GM10248 (cell line): ENCODE measurements at places on chromosomes 4 and X.

DNA sequence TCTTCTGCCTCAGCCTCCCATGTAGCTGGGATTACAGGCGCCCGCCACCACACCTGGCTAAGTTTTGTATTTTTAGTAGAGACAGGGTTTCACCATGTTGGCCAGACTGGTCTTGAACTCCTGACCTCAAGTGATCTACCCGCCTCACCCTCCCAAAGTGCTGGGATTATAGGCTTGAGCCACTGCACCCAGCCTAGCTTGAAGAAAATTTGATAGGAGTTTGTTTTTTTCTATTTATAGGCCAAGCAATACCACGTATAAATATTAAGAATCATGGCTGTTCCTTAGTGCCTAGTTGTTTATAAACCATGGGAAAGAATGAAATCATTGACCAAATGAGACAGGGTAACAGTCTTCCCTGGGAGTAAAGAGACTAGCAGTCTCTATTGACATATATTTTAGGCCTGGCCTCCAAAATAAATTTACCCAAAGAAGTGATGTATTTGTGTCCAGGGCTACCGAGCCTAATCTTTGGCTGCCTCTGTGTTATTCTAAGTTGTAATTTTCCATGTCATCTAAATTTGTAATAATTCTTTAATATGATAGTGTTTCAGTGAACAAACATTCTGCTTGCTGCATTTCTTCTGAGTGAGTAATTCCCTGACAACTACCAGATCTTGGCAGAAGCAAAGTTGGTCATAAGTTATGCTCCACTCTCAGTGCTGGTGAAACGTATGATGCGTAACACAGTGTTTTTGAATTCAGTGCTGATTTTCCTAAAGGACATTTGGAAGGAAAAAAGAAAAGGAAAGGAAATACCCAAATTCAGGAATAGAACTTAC, 10.3 kb downstream of the PKD2 start:
- DNase-seq = no peak

DNA sequence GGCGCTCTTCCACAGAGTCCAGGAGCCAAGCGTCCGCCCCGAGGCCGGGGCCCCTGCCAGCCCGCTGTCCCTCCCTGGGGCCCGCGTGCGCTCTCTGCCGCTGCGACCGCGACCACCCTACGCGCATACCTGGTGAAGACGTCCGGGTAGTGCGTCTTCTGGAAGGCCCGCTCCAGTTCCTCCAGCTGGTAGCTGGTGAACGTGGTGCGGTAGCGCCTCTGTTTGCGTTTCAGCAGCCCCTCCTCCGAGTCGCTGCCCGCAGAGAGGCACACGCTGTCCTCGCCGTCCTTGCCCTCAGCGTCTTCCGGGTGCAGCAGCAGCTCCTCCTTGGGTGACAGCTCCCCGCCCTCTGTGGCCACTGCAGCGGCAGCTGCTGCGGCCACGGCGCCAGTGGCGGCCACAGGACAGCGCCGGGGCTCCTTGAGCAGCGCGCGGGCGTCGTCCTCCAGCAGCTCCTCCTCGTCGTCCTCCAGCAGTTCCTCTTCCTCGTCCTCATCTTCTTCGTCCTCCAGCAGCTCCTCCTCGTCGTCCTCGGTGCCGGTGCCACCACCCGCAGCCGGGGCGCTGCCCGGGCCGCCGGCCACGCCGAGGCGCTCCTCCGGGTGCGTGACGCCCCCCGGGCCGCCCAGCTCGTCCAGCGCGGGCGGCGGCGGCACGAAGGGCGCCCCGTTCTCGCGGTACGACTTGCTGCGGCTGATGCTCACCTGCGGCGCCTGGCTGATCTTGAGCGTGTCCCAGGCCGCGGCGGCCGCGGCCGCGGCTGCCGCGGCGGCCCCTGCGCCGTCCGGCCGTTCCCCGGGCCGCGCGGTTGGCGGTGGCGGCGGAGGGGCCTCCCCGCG, 2.8 kb downstream of the ARX start:
- no peak for DNase-seq

GRCh38 chrX:44003975-44004374, 30.8 kb upstream of the NDP start:
- DNase-seq = no peak

GRCh38 chr4:14303856-14304255, 676.3 kb upstream of the BOD1L1 start:
- DNase-seq = no peak

DNA sequence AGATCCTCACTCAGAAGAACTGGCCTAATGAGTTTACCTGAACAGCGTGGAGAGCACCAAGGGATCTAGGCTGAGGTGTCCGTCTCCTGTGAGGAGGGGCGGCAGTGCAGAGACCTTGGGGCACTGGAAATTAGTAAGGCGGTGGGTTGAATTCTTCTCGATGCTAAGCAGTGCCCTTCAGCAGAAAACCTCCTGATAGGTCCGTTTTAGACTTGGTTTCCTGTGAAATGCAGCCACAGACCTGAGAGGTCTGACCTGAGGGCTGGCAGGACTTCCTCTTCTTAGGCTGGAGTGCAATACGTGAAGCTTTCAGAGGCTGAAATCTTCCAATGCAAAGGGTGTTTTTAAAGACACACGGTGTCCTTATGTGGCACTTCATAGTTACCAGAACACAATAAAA, at the start of gene CLNK:
TSS of gene CLNK (minus strand) at position 138 of the 400 bp plus-strand sequence. CDS start 16,899 bp downstream, outside the sequence.
- DNase-seq = peak; percentile 51

GRCh38 chr4:20378181-20378580, 126.5 kb downstream of the SLIT2 start:
- no peak for DNase-seq

DNA sequence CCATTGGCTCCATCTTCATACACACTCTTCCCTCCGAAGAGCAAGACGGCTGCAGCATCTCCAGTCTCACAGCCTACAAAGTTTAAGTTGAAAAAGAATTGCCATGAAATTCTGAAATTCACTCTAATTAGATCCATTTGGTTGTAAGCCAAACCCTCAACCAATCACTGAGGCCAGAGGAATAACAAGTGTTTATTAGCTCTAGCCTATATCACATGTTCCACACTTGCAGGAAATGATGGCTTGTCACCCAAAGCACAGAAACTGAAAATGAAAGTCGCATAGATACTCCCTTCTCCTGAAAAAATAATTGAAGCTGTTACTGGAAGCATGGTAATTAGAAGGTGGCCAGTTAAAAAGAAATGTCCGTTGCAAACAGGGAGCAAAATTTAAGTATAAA, 1071.8 kb downstream of the CCSER1 start:
- DNase-seq = no peak

- DNase-seq = no peak
Observed at GRCh38 chr4:98728871-98729270, 70.5 kb upstream of the TSPAN5 start.

DNA sequence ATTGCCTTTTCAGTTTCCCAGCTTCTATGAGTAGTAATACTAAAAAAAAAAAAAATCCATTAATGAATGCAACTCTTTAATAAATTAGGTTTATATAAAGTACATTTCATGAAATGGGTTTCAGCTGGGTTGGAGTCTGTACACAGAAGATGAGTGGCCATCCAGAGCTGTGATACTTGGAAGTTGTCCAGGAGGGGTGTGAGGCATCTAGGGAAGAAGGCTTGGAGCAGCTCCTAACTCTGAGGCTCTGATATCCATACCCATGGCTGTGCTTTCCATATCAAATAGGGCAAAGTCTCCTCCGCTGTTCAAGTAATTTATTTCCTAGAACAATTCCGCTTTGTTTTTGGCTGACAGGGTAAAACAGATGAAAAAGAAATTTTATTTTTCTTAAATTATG, 423.3 kb upstream of the TENM3 start:
- DNase-seq = no peak

GRCh38 chr4:143575331-143575730, 61.8 kb downstream of the SMARCA5 start:
- DNase-seq = no peak

- DNase-seq = no peak
Observed at GRCh38 chr4:7264694-7265093, 72.4 kb downstream of the SORCS2 start.

DNA sequence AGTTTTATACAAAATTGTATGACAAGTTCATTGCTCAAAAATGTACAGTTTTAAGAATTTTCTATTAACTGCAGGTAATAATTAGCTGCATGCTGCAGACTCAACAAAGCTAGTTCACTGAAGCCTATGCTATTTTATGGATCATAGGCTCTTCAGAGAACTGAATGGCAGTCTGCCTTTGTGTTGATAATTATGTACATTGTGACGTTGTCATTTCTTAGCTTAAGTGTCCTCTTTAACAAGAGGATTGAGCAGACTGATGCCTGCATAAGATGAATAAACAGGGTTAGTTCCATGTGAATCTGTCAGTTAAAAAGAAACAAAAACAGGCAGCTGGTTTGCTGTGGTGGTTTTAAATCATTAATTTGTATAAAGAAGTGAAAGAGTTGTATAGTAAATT, 131.0 kb downstream of the TET2 start:
- no peak for DNase-seq

DNA sequence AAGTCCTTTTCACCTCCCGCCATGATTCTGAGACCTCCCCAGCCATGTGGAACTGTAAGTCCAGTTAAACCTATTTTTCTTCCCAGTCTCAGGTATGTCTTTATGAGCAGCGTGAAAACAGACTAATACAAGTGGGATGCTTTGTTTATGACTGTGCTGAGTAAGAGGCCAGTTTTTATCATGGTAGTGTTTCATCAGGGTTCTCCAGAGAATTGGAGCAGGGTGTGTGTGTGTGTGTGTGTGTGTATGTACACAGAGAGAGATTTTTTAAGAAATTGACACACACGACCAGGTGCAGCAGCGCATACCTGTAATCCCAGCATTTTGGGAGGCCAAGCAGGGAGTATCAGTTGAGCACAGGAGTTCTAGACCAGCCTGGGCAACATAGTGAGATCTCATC, 34.6 kb upstream of the SLC2A9 start:
- no peak for DNase-seq

- DNase-seq = no peak
Observed at GRCh38 chr4:166386491-166387360, 513.7 kb downstream of the TLL1 start.

DNA sequence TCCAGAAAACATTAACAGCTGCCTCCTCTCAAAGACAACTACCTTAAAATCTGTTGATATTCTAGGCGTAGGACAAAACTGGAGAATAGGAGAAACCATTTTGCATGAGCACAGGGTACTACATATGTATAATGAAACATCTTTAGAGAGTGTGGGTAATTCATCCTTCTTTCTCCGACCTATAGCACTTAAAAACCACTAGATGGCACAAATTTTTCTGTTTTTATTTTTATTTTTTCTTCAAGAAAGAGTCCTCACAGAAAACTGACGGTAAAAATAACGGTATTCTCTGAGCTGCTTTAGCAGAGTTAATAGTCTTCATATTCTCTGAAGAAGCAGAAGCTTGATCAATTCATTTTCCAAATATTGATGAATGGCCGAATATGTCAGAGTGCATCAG, 14.6 kb downstream of the SMIM31 start:
- DNase-seq = peak; percentile 13

- no peak for DNase-seq
Observed at GRCh38 chr4:175407926-175408325, 404.1 kb downstream of the GPM6A start.

- DNase-seq = no peak
Observed at GRCh38 chr4:143344774-143345173, 8.1 kb downstream of the GAB1 start.

GRCh38 chr4:147863111-147863747, 131.3 kb downstream of the ARHGAP10 start:
- DNase-seq = no peak

GRCh38 chrX:107574711-107575110, 53.6 kb upstream of the PRPS1 start:
- DNase-seq = no peak

DNA sequence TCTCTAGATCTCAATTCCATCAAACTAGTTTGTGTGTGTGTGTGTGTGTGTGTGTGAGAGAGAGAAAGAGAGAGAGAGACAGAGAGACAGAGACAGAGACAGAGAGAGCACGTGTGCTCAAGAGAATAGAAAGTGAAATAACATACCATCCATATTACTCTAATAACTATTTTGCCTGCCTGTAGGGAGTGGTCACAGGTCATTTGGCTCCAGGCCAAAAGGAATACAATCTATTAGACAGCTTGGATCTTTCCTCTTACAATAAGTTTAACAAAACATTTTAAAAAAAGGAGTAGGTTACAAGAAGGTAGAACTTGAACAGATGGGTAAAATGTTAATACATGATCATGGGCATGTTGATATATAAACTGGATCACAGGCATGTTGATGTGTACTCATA, 76.2 kb downstream of the COL4A6 start:
- no peak for DNase-seq

GRCh38 chrX:135302269-135302873, 6.9 kb upstream of the ETDC start:
- DNase-seq = no peak

GRCh38 chr4:105548483-105548882, 3.9 kb upstream of the ARHGEF38 start:
- no peak for DNase-seq

DNA sequence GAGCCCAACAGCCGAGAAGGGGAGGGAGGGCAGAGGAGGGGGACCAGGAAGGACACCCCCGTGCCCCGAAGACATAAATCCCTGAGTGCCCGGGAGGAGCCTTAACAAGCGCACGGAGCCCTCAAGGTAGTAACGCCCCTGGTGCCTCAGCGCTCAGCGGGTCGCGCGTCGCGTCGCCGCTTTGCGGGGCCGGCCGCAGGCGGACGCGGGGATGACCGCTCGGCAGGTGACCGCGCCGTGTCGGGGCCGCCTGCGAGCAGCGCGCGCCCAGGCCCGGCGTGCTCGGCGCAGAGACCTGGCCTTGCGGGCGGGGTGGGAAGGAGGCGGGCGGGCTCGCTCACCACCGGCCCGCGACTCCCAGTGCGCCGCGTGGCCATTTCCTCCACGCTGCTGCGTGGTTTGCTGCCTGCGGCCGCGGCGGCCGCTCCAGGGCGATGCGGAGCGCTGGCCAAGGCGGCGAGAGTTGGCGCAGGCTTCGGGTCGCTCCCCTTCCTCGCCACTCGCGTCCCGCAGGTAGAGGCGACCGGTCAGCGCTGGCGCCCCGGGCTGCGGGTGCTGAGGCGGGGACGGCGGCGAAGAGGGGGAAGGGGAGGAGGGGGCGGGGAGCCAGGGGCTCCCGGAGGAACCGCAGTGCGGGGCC, 632 bp downstream of the CCSER1 start:
- peak; percentile 14 for DNase-seq

- DNase-seq = no peak
Observed at GRCh38 chrX:43682726-43683125, 26.6 kb downstream of the MAOA start.

- no peak for DNase-seq
Observed at GRCh38 chr4:39278476-39278875, 87.7 kb downstream of the RFC1 start.

GRCh38 chr4:136687118-136687517, 845.2 kb downstream of the PCDH18 start:
- no peak for DNase-seq

- peak; percentile 54 for DNase-seq
Observed at GRCh38 chrX:48938721-48939425, 18.5 kb downstream of the OTUD5 start.

GRCh38 chrX:68511255-68511654, 12.4 kb downstream of the YIPF6 start:
- DNase-seq = peak; percentile 48

DNA sequence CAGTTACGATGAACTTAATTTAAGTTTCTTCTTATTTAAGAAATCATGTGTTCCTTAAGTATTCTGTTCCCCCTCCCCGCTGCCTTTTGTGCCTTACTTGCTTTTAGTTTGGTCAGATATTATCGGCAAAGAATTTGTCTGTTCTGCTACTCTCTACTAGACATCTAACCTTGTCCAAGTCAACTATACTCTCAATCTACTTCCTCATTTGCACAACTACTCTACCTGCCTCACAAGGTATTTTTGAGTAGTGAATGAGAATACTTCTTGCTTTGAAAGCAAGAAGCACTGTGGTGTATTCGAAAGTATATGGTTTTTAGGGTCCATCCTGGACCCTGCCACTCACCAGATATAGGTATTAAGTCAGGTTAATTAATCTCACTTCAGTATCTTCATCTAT, 8.0 kb upstream of the KLHL5 start:
- DNase-seq = no peak

GRCh38 chr4:100286636-100287035, 96.4 kb upstream of the DDIT4L start:
- no peak for DNase-seq
